ENCODE measurements at places on chromosomes 5 and 9.
A peak's percentile ranks its signal among the peaks of the same experiment; 100 is the strongest.

GRCh38 chr9:8651846-8652215, 852.3 kb upstream of the DMAC1 start:
- DNase-seq: no peak

DNA sequence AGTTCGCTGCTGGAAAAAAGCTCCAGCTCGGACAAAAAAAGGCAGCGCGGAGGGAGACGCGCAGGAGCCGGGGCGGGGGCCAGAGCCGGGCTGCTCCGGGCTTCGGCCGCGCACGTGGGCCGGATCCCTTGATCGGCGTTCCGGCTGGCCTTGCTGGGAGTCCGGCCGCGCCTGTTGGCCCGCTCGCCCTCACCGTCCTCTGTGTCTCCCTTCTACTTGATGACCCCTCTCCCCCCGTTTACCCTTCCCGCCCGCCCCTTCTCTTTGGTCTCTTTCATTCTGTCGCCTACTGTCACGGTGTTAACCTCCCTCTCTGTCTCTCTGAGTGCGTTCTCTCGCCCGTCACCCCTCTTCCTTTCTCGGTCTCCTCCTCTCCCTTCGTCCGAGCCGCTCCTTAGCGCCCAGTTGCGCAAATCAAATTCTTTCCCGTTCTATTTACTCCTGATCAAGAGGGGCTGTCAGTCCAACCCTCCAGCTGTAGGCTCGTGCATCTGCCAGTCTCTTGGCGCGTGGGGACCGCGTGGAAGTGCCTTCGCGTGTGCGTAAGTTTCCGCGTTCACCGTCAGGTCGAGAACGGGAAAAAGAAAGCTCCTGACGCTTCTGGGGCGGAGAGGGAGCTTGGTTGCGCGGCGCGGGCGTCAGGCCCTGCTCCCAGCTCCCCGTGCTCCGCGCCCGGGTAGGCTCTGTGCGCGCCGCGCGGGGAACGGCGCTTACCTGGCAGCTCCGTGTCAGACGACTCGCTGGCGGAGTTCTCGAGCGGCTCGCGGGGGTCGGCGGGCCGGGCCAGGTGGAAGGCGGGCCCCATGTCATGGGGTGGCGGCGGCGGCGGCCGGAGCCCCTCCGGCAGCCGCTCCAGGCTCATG, 798 bp downstream of the PITX1 start:
- peak; percentile 5 for DNase-seq

DNA sequence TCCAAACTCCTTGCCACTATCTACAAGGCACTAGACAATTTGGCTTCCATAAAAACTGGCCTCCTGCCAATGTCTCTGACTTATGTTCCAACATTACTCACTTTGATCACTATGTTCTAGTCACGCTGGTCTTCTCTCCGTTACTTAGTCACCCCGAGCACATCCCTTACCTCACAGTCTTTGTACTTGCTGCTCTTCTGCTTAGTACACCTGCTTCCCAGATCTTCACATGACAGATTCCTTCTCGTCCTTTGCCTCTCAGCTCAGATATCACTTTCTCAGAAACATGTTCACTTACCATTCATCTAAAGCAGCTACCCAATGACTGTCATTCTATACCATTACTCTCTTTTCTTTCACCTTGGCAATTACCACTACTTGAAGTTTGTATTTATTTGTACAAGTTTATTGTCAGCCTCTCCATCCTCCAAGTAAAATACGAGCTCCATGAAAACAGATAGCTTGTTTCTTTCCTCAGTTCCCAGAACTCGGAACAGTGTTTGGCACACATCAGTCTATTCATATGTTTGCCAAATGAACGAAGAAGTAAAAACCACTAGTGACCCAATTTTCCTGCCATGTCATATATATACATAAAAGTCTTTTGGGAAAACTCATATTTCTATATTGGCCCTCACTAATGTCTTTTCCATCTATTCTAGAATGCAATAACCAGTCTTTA, 5.9 kb upstream of the SLC22A5 start:
- DNase-seq: peak; percentile 2

- DNase-seq: no peak
Observed at GRCh38 chr9:2281803-2282185, 266.6 kb downstream of the SMARCA2 start.

- no peak for DNase-seq
Observed at GRCh38 chr5:102090770-102091169, 205.3 kb downstream of the SLCO4C1 start.
